HS-27A (cell line): ENCODE measurements at places on chromosomes 1 and 21.

GRCh38 chr1:92567211-92567868, 80.6 kb upstream of the GFI1 start:
- DNase-seq = no peak

DNA sequence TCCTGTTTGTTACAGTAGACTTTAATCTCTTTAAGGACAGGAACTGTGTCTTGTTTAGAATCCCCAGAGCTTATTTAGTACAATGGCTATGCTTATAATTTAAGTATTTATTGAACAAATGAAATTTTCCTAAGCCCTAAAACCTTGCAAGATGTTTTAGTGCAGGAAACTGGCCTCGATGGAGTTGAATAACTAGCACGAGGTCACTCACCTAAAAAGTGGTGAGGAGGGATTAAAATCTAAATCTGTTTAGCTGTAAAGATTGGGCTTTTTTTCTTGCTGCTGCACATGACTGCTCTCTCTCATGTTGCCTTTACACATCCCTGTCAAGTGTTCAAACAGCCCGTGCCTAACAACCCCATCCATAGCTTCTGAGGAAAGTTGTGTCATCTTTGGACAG, 10.2 kb downstream of the NFYC start:
- no peak for DNase-seq

GRCh38 chr1:36095760-36096405, 7.2 kb downstream of the ADPRS start:
- no peak for DNase-seq

GRCh38 chr1:201742955-201743805, 85.8 kb upstream of the IPO9 start:
- no peak for DNase-seq

DNA sequence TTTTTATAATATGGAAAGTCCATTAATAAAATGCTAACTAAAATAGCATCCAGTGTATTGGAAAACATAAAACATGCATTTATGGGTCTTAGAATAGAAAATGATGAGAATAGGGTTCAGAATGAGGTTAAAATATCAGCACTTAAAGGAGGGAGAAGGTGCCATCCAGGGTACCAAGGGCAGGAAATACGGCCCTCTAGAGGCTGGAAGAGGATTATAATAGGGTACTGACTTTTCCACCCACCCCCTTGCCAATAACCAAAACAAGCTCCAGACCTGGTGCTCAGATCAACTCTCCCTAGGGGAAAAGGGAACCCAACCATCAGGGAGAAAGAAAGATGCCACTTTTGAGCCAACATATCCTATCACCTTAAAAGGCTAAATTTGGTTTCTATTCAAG, 26.7 kb downstream of the ASTN1 start:
- no peak for DNase-seq

DNA sequence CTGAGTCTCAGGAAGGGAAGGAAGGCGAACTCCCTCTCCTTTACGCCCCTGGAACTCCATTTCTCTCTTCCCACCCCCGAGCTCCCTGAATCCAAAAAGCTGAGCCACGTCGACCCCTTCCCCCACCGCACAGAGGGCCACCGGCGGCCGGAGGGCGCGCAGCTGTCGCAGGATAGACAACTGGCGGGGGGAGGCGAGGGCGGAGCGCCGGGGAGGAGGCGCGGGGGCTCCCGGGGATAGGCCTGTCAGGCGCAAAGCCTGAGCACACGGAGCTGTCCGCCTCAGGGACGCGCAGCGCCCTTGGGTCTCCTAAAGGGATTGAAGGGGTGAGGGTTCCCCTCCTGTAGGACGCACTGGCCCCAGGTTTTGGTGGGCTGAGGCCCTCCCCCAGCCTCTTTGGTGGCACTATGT, 752 bp upstream of the ACTA1 start:
- no peak for DNase-seq

DNA sequence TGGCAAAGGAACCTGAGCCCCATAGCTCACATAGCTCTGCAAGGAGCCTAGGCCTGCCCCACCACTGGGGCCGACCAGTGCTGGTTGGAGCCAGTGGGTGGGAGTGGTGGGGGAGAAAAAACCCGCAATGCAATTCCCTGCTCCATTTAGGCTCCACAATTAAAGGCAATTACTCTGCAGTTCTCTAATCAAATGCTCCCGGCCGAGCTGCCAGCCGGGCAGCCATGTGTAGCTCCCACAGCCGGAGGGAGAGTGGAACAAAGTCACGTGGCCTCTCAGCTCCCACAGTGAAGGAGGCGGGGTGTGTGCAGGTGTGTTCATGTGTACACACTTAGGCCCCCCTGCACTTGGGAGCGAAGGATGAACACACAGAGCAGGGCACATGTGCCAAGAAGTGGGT, 81.6 kb downstream of the KIRREL1 start:
- DNase-seq = no peak

GRCh38 chr21:41219498-41220207, 51.7 kb downstream of the BACE2 start:
- DNase-seq = no peak

GRCh38 chr1:226664413-226665101, 74.5 kb downstream of the ITPKB start:
- DNase-seq = peak; percentile 42

DNA sequence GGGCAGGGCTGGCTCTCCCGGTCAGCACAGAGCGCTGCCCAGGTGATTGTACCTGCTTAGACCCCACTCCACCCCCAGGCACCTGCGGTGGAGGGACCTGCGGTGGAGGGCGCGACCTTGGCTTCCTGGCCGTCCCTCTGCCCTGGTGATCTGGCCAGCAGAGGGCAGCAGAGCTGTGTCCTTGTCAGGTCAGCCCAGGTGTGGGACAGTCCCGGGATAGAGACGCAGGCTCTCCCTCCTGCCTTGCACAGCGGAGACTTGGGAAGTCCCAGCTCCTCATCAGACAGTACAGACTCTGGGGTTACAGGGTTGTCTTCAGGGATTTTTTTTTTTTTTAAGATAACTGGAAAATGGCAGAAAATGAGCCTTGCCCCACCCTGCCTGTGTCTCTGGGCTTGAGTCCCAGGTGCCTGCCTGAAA, 10.0 kb downstream of the SLX9 start:
- DNase-seq = peak; percentile 40

DNA sequence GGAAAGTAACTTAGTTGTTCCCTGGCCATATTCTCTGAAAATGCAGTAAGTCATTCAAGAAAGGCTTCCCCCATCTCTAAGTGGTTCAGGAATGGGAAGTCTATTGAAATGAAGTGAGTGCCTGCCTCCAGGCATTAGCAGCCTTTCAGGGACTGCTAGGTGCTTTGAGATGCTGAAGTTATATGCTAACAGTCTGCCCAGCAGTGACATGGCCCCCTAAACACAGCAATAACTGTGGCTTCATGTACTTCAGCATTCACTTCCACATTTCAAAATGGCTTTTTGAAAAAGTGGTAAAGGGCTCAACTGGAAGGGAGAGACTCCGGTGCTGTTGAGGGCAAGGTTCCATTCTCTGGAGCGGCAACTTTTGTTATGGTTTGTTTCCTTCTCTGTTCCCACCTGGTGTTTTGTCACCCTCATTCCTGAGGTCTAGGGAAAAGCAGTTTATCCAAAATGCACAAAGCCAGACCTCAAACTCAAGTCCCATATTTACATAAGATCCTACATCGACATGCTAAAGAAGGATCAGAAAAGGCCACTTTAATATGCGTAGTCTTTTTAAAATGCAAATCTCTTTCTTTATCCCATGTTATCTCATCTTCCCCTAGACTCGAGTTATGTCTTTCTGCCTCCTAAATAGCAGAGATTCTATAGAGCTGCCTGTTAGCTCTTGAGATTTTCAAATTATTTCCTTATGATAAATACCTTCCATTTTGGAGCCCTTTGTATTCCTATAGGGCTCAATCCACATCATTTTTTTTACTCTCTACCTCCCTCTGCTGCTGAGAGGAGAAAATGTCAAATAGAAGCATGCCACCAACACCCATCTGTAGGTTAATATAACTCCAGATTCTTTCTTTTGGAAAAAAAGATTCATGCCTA, 34.2 kb upstream of the LRRC8C start:
- DNase-seq = no peak

- DNase-seq = no peak
These were observed 93.9 kb upstream of the TARDBP start for GRCh38 chr1:10918531-10918930.

- DNase-seq = no peak
These were observed 5.7 kb upstream of the IFFO2 start for GRCh38 chr1:18962121-18962721.

- peak; percentile 62 for DNase-seq
These were observed 26.9 kb downstream of the UCK2 start for GRCh38 chr1:165854101-165854845.

DNA sequence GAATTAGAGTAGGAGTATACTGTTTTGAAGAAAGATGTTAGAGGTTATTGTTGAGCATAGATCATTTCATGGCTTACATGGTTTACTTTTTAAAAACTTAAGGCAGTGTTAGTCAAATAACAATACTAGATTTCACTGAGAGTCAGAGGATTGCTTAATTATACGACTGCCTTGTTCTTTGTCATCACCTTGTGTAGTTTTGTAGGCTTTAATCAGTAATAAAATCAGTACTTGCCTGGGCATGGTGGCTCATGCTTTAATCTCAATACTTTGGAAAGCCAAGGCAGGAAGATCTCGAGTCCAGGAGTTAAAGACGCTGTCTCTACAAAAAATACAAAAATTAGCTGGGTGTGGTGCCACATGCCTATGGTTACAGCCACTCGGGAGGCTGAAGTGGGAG, 41.3 kb upstream of the GPR52 start:
- DNase-seq = no peak

DNA sequence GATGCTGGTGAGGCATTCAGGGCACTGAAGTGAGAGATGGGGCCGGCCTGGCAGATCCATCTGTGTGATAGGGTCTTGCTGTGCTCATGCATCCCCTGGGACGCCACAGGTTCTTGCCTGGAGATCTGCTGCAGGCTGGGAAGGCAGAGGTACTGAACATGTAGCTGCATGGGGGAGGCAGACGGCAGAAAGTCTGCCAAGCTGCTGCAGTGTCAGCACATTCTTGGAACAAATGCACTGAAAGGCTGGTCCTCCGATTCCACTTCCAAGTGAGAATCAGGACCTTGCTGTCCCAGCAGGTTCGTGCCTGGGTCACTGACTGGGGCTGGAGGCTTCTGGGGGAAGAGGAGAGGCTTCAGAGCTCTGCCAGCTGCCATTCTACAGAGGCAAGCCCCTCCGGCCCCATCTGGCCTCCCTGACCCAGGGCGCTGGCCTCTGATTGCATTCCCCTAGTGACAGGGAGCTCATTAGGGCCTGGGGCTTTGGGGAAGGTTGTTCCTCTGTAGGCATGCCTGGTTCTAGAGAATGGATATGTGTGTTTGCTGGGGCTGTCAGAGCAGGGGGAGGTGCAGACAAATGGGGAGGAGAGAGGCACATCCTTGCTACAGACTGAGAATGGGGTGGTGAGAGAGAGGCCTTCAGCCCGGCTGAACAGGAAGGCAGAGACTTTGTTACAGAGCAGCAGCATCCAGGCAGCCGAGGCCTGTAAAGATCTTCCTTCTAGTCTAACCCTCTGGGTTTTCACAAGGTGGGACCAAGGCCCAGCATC, 174.0 kb downstream of the TRABD2B start:
- DNase-seq = no peak

DNA sequence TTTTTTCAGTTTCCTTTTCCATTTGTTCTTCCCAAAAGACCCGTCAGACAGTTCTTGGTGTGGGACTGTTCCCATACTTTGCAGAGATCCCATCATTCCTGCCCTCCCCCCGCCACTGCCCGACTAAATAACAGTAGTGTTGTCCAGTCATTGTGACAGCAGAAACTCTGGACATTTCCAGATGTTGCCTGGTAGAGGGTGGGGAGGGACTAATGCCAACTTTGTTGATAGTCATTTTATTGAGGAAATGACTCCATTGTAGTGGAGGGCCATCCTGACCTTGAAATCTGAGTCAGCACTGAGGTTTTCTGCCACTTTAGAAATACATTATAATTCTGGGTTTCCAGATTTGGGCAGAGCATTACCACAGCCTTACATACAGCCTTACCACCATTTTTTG, 85.4 kb downstream of the CEP350 start:
- peak; percentile 43 for DNase-seq

GRCh38 chr1:109133815-109134214, 19.9 kb downstream of the ELAPOR1 start:
- DNase-seq = no peak

DNA sequence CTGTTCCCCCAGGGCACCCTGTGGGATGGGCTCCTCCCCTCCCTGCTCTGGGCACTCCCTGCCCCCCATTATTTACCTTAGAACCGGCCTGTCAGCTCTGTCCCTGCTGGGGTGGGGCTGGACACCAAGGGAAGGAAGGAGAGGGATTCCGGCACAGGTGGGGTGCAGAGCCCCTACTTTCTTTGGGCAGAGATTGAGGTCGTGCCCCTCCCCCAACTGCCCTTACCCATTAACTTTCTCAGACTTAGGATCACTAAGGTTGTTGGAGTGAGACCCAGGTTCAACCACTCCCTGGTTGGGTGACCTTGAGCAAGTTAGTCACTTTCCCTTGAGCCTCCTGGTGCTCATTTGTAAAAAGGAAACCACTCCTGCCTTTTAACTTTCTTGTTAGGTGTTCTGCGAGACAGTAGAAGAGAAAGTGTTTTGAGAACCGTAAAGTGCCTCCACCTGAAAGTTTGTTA, 57.0 kb upstream of the SYNC start:
- no peak for DNase-seq

DNA sequence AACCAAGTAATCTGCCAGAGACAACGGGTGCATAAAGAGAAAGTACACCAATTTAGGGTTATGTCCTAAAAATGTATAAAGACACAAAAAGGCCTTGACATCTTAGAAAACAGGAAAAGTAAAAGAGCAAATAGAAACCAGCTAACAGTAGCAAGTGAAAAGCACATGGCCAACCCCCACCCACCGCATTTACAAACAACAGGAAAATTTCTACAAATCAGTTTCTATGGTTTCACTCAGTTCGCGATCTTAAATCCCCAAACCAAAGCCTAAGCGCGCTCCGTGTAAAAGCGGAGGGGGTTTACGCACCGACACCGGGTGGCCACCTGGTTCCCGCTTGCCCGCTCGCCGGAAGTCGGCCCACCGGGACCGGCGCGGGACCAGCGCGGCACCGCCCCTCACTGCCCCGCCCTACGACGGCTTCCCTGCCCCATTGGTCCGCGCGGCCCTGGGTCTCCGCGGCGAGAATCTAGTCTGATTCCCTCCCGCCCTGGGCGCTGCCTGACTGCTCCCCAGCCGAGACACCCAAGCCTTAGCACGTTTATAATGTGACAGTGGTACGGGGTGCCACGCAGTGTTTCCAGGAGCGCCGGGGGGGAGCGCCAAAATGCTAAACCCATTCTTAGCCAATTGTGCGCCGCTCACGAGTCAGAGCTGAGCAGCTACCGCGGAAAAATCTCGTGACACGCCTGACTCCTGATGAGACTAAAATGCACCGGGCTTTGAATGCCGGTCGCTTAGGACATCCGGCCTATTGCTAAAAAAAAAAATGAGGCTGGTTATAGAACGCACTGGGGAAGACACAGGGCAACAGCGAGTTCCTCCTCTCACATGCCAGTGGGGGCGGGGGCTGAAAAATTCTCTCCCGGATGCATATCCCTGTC, at the start of gene GART:
Gene GART, minus strand, starts transcription at position 362 of the 884 bp plus-strand sequence. CDS start 2,802 bp downstream, outside the sequence.
- DNase-seq = peak; percentile 48

- DNase-seq = no peak
These were observed 348.7 kb downstream of the NPHP4 start for GRCh38 chr1:5643360-5644107.

- no peak for DNase-seq
These were observed 11.8 kb downstream of the ATP1A2 start for GRCh38 chr1:160127381-160127780.

- peak; percentile 56 for DNase-seq
These were observed at the start of gene ST7L for GRCh38 chr1:112618721-112619517. Gene ST7L (minus strand): TSS chr1:112619141. CDS start chr1:112619113, 28 bp downstream.

GRCh38 chr1:75133750-75134646, at the start of gene LHX8:
Gene LHX8 (plus strand): TSS chr1:75134388. CDS start chr1:75136615, 2,227 bp downstream.
- no peak for DNase-seq
